Stimulated activated naive B cell treated with anti-CD40 and anti-IgM and Interleukin-4, amounts not matched to agents 10 μg/mL and 1 μg/mL and 100 μg/mL, for 72 hours (primary cell): ENCODE measurements at places on chromosomes 11 and 22.

- peaks cover 8% of the 10 kb centered on the region for H3K27me3 ChIP-seq
- no peaks in the 10 kb centered on the region for H3K4me1 ChIP-seq
- no peak for DNase-seq
- H3K27ac ChIP-seq, result no peak overlapping the region
- H3K36me3 ChIP-seq, result no peaks in the 10 kb centered on the region
Measured at GRCh38 chr11:19276859-19277808, 36.4 kb upstream of the E2F8 start.

- H3K27me3 ChIP-seq, result no peaks in the 10 kb centered on the region
- H3K36me3 ChIP-seq, result no peaks in the 10 kb centered on the region
- no peak overlapping the region for H3K4me3 ChIP-seq
- no peak overlapping the region for H3K27ac ChIP-seq
Measured at GRCh38 chr11:88421530-88421929, 84.0 kb upstream of the CTSC start.

DNA sequence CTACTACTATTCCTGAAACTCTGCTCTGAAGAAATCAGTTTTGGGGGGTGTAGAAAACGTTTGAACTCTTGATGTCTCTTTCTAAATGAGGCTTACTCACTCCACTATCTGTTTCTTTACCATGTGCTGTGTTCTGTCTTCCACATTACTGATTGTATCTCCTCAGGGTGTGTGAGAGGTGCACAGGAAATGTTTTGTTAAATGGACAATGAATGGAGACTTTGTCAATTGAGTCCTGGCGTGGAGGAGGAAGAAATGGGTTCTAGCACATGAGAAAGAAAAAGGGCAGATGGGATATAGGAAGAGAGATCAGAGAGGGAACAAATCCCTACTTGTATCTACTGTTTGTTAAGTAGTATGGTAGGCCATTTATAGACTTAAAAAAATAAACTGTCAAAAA lies 577.1 kb upstream of the CCDC90B start:
- no peak overlapping the region for H3K27ac ChIP-seq
- no peaks in the 10 kb centered on the region for H3K36me3 ChIP-seq
- no peak overlapping the region for H3K4me3 ChIP-seq
- no peak for DNase-seq

DNA sequence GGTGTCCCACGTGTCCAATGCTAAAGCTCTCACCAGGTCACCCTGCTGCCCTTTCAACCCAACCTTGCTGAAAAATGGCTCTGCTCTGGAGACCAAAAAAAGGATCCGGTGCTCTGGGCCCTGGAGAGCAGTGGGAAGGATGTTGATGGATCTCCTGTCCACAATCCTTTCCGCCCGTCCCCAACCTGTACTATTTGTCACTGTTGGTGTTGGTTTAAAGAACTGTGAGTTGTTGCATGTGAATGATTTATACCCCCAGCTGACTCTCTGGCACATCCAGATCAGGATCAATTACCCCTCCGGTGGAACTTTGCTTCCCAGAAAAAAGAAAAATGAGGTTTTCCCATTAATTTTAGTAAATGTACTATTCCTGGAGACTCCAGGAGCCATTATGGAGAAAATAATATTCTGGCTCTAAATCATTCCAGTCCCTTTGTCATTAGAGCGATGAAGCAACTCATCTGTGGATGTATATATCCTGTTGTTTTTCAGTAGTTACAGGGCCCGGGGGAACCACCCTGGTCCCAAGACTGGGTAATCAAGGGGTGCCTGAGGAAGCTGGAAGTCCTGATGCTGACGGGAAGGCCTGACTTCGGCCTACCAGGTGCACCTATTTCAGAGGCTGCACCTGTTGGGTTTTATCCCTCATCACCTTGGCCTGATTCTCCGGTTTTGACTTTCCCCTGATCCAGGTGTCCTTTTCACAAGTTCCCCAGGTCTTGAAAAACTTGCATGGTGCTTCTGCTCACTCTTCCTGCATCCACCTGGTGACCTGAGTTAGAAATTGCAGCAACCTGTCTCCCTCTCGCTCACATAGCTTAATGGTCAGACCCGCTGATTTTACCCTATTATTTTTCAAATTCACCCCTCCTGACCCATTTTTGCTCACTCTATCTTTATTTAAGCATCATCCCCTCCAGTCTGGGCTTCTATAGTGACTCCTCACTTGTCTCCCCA lies 209.2 kb upstream of the SEZ6L start:
- peaks cover 1% of the 10 kb centered on the region for H3K27me3 ChIP-seq
- no peak for DNase-seq
- peaks cover 4% of the 10 kb centered on the region for H3K36me3 ChIP-seq

DNA sequence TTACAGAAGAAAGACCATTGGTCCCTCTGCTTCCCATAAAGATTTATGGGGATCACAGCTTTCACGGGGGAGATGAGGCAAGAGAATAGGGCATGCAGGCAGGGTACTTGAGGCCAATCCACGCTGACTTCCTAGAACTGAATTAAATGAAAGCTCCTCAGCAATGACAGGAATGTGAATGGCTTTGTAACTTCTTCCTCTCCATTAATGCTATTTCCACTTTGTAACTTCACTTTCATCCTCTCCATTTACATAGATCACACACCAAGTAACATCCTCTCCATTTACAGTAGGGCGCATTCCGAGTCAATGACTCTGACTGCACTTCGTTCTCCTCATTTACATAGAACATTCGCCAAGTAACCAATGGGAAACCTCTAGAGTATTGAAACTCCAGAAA lies 89.8 kb downstream of the PIWIL4 start:
- H3K36me3 ChIP-seq, result no peaks in the 10 kb centered on the region
- no peak overlapping the region for H3K4me3 ChIP-seq
- peaks cover 14% of the 10 kb centered on the region for H3K27me3 ChIP-seq
- H3K4me1 ChIP-seq, result no peaks in the 10 kb centered on the region
- no peak overlapping the region for H3K27ac ChIP-seq

DNA sequence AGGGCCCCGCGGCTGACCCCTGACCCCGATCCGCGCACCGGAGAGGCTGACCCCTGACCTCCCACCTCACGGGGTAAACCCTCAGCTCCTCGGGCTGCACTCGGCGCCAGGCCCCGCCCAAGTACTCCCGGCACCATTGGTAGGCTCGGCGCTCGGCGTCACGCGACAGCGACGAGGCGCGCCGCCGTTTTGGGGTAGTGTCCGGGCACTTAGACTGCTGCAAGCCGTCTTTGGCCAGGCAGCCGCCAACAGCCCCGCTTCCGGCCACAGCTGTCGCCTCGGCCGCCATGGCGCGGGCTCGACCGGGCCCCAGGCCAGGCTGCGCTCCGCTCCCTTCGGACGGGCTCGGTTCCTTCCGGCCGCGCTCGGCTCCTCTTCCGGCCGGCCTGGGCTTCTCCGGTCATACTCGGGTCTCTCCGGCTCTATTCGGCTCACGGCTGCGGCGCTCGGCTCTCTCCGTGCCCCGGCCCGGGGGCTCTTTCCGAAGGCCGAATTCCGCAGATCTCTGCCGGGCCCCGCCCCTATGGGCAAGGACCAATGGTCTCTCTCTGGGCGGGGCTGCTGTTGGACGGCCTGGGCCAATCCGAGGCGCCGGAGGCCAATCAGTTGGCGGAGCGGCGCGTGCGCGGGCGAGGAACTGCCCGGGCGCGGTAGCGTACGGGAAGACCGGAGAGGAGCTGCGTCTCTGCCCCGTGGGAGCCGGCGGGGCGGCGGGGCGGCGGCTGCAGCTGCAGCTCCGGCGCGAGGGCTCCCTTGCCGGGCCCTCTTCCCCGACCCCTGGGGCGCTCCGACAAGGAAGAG lies at the start of gene CHKB:
Gene CHKB, minus strand, starts transcription at position 357 of the 801 bp plus-strand sequence. Its CDS starts 68 bp downstream, at position 289.
- no peaks in the 10 kb centered on the region for H3K27me3 ChIP-seq
- H3K27ac ChIP-seq, result peak within 1 kb of the TSS; percentile 98
- peak within 1 kb of the TSS; percentile 89 for H3K4me3 ChIP-seq
- H3K36me3 ChIP-seq, result peaks cover 22% of the 10 kb centered on the region
- peaks cover 32% of the 10 kb centered on the region for H3K4me1 ChIP-seq

DNA sequence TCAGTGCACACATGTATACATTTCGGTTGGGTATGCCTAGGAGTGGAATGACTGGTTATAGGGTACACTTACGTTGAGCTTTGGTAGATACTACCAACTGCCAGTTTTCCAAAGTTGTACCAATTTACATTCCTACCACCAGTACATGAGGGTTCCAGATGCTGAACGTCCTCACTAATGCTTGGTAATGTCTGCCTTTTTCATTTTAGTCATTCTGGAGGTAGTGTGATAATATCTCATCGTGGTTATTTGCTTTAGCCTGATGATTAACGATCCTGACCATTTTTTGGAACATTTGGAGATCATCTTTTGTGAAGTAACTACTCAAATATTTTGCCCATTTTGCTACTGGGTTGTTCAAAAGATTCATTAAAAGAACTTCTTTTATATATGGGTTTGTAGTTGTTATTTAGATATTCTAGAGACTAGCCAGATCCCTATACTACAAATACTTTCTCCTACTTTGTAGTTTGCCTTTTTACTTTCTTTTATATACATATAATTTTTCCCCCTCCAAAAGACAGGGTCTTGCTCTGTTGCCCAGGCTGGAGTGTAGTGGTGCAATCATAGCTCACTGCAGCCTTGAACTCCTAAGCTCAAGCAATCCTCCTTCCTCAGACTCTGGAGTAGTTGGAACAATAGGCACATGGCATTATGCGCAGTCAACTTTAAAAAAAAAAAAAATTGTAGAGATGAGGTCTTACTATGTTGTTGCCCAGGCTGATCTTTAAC lies 62.1 kb downstream of the RBFOX2 start:
- H3K36me3 ChIP-seq, result no peaks in the 10 kb centered on the region
- H3K27ac ChIP-seq, result no peak overlapping the region
- H3K4me1 ChIP-seq, result no peaks in the 10 kb centered on the region

- DNase-seq, result no peak
- H3K36me3 ChIP-seq, result no peaks in the 10 kb centered on the region
- peaks cover 2% of the 10 kb centered on the region for H3K4me1 ChIP-seq
- no peak overlapping the region for H3K4me3 ChIP-seq
- no peak overlapping the region for H3K27ac ChIP-seq
Measured at GRCh38 chr22:28594797-28595462, 84.7 kb downstream of the TTC28 start.

DNA sequence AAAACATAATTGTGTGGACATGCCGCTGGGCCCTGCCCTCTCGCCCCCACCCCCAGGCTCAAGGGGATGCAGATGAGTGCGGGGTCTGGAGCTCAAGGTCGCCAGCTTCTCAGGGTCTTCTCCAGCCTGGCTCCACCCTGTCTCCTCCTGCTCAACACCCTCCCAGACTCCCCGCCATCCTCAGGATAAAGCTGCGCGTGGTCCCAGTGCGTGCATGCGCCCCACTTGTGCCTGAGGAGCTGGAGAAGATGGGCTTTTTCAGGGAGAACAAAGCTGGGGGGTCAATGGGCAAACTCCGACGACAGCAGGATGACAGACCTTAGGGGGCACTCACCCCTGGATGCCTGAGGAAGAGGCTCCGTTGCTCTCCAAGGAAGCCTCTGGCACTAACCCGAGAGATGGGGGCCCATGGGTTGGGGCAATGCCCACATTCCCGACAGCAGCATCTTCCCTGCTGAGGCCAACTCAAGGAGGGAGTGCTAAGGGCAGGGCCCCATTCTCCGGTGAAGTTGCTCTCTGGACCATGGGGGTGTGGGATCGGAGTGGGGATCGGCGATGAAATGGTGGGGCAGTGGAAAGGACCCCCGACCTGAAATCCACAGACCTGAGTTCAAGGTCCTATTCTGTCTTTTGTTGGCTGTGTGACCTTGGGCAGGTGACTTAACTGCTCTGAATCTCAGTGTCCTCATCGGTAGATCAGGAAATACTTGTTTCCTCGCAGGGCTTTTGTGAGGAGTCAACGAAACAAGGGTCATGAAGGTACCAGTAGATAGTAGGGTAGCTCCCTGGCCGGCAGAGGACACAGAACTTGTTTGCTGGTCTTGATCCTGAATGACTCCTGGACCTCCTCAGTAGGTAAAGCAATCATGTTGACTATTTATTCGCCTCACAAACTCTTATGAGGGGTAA lies 47.7 kb downstream of the WNT11 start:
- no peaks in the 10 kb centered on the region for H3K36me3 ChIP-seq
- H3K4me3 ChIP-seq, result no peak overlapping the region
- peaks cover 4% of the 10 kb centered on the region for H3K4me1 ChIP-seq
- no peak overlapping the region for H3K27ac ChIP-seq
- H3K27me3 ChIP-seq, result peaks cover under 1% of the 10 kb centered on the region

DNA sequence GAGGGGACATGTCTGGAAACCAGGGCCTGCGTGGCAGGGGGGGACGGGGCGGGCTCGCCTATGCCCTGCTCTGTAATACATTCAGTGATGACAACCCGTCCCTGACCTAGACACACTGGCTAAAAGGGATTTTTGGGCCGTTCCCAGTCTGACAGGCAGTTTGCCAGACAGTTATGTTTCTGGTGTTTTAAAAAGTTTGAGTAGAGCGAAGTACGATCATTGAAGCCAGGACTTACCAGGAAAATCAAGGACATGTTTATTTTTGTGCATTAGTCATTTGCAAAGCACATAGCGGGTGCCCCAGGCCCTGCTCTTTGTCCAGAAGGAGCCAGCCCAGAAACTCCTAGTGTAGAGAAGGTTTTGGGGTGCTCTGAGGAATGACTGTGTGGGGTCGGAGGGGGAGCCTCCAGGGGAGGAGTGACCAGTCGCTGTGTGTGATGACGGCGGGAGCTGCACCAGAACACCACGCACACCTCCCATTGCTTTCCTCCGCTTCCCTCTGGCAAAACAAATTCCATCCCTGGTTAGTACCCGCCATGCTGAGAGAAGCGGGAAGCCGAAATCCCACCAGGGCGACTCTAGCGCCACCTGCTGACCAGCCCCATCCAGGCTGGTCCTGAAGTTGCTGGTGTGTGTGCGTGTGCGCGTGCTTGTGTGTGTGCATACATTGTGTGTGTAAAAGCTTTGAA lies 50.8 kb downstream of the FBLN1 start:
- peak; percentile 29 for DNase-seq
- no peak overlapping the region for H3K4me3 ChIP-seq
- H3K4me1 ChIP-seq, result peaks cover 4% of the 10 kb centered on the region
- H3K27me3 ChIP-seq, result peaks cover 36% of the 10 kb centered on the region
- no peak overlapping the region for H3K27ac ChIP-seq

GRCh38 chr11:58905721-58906547 lies 33.4 kb upstream of the GLYATL1 start:
- H3K36me3 ChIP-seq, result peaks cover 10% of the 10 kb centered on the region
- H3K4me1 ChIP-seq, result peaks cover 34% of the 10 kb centered on the region
- no peak for DNase-seq
- H3K27ac ChIP-seq, result no peak overlapping the region

DNA sequence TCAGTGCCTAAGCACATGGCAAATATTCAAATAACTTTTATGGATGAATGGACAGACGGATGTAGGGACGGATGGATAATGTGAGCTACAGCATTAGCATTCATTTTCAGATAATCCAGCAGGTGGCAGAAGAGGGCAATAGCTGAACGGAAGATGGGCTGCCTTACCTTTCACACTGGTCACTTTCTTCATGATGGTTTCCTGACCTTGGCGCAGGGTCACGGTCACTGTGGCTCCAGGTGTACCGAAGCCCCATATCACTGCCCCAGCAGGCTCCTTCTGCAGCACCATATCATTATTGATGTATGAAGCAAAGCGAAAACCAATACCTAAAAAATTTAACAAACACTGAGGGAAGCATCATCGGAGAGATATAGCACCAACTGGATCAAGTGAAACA lies 4.3 kb downstream of the SIAE start:
- no peak overlapping the region for H3K4me3 ChIP-seq
- H3K27me3 ChIP-seq, result no peaks in the 10 kb centered on the region
- H3K36me3 ChIP-seq, result no peaks in the 10 kb centered on the region
- no peak overlapping the region for H3K27ac ChIP-seq
- DNase-seq, result peak; percentile 8
- H3K4me1 ChIP-seq, result peaks cover 14% of the 10 kb centered on the region
